Vagina (tissue), 2 donors: ENCODE measurements at places on chromosomes 1 and 21.

GRCh38 chr1:42282024-42282579 lies 52.9 kb downstream of the FOXJ3 start:
- DNase-seq, result no peak

DNA sequence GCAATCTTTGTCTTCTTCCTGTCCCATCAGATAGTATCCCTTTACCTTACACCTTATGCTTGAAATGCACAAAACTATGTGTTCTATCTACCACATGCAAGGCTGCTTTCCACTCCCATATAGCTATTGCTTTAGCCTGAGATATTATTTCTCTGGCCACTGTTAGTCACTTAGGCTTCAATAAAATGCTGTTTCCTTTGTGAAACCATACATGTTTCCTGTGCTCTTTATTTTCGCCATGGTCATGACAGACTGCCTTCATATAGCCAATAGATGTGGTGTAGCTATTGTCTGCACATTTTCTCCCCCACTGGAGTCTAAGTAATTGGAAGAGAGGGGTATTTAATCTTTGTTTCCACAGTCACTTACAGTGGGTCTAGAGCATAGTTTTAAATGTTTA lies 108.4 kb downstream of the GREM2 start:
- DNase-seq, result no peak

GRCh38 chr1:9233241-9233941 lies 1.2 kb upstream of the H6PD start:
- no peak for DNase-seq

- DNase-seq, result peak; percentile 99
Observed at GRCh38 chr1:18902523-18903290, at the start of gene ALDH4A1. ALDH4A1 (minus strand) TSS chr1:18902555; CDS start chr1:18902523, 32 bp downstream.

DNA sequence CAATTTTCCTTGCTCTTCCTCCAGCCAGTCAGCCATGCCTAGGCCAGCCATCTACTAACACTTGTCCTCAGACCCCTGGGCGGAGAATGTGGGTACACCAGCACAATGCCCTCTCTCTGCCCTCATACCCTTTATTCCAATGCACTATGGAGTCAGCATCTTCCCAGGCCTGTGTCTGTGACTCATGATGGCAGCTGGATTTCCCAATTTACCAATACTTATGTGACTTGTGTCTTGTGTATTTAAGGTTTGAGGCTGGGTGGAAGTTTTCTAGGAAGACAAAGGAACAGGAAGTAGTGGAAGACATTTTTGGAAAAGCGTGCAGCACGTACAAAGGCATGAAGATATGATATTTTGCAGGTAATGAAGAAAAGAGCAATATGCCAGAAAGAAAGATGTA lies 114.3 kb downstream of the NMNAT2 start:
- DNase-seq, result no peak

GRCh38 chr1:27592232-27592930 lies 11.6 kb downstream of the AHDC1 start:
- no peak for DNase-seq

- no peak for DNase-seq
Observed at GRCh38 chr1:18948048-18948912, 8.2 kb downstream of the IFFO2 start.

DNA sequence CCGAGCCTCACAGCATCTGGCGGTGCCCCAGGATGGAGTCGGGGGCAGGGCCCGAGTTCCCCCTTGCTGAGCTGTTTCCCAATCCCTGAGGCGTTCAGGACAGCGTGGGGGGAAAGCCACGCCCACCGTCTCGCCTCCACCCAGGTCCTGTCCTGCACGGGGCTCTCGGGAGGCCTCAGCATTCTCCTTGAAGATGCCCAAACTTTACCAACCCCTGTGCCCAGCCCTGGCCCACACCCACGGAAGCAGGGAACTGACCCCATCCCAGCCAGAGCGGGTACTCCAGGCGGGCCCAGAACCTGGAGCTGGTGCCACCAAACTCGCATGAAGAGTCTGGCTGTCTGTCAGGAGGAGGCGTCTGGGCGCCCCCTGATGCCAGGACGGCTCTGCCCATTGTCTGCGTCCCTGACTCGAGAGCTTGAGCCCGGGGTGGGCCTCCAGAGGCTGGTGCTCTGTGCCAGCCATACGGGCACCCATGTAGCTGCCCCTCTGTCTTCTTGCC lies 35.3 kb upstream of the POFUT2 start:
- DNase-seq, result no peak

DNA sequence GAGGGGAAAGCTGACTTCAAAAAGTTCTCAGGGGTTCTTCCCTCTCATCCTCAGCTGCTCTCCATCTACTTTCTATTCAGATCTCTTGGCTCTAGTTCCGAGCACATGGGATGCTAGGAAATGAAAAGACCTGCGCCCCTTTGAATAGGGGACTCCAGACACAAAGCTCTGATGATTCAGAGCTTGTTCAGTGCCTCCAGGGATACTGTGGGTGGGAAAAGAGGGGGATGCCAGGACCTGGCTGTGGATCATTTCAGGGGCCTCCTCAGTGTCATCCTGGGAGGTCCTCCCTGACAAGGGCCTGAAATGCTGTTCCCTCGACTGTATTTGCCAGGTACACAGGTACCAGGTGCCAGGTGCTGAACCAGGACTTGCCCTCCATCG lies 943 bp upstream of the KIAA0040 start:
- DNase-seq, result no peak

GRCh38 chr1:61332796-61333195 lies 250.4 kb downstream of the NFIA start:
- no peak for DNase-seq

DNA sequence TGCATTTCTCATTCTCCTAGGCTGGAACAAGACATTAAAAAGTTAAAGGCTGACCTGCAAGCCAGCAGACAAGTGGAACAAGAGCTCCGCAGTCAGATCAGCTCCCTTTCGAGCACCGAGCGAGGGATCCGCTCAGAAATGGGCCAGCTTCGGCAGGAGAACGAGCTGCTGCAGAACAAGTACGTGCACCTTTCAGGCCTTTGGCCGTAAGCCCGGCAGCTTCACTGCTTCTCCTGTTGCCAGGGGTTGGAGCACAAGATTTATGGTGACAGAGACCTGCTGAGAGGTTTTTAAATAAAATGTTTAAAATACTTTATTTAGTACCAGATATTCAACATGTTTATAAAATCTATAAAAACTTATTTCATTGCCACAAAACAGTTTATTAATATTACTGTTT lies 53.4 kb downstream of the MACO1 start:
- no peak for DNase-seq

DNA sequence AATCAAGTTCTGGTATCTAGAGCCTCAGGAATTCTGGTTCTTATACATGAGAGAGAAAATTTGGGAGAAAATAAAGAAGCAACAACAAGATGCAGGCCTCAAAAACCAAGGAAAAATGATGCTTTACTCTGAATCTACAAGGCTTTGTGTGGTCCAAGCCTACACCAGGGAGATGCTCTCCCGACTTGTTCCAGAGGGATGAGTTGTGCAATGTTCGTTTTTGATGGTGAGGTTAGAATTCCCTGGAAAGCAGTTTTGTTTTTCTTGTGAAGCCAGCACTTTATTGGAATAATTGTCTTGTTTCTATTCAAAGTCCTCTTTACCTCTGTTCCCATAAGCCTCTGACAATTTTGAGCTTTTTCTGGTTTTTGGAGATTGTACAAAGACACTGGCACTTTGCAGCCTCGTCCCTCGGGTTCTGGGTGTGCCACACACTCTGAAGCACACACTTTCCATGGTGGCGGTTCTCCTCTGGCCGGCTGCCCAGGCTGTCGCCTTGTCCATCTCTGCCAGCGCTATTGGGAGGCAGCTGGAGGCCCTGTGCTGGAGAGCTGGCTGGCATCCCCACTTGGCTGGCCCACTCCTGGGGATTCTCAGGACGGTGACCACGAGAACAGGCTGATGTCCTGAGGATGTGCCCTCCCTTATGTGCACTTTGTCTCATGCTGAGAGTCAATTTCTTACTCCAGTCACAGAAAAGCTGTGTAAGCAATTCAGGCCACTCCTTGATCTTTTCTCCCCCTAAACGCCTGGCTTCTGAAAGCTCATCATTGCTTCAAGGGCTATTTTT lies 70.2 kb downstream of the EDEM3 start:
- no peak for DNase-seq
